Caco-2 (cell line): ENCODE measurements at places on chromosomes 7 and 10. TPM values are rescaled to one million over a fixed set of nuclear protein-coding genes. Genes with fewer than 3 reads are reported as not detected.

Gene GLI3
- total RNA-seq, result 1.00 and 1.1 TPM in 2 replicates

GRCh38 chr7:20514364-20514763 is 101.1 kb upstream of the ABCB5 start:
- no peak for DNase-seq
- no peaks in the 10 kb centered on the region for H3K4me1 ChIP-seq
- H3K27me3 ChIP-seq, result no peaks in the 10 kb centered on the region
- H3K36me3 ChIP-seq, result no peaks in the 10 kb centered on the region
- H3K4me3 ChIP-seq, result no peak overlapping the region

GRCh38 chr7:30733216-30733615 is 18.7 kb upstream of the INMT start:
- no peak overlapping the region for H3K27ac ChIP-seq
- DNase-seq, result no peak
- no peak overlapping the region for H3K4me3 ChIP-seq
- no peaks in the 10 kb centered on the region for H3K36me3 ChIP-seq
- no peaks in the 10 kb centered on the region for H3K27me3 ChIP-seq

- H3K4me1 ChIP-seq, result no peaks in the 10 kb centered on the region
- no peaks in the 10 kb centered on the region for H3K36me3 ChIP-seq
- no peaks in the 10 kb centered on the region for H3K27me3 ChIP-seq
Measured at GRCh38 chr7:57482-58255, 134.7 kb upstream of the FAM20C start.

GRCh38 chr10:85921789-85922188 is 444.8 kb downstream of the GRID1 start:
- no peak overlapping the region for H3K4me3 ChIP-seq
- no peaks in the 10 kb centered on the region for H3K36me3 ChIP-seq
- no peak overlapping the region for H3K27ac ChIP-seq

DNA sequence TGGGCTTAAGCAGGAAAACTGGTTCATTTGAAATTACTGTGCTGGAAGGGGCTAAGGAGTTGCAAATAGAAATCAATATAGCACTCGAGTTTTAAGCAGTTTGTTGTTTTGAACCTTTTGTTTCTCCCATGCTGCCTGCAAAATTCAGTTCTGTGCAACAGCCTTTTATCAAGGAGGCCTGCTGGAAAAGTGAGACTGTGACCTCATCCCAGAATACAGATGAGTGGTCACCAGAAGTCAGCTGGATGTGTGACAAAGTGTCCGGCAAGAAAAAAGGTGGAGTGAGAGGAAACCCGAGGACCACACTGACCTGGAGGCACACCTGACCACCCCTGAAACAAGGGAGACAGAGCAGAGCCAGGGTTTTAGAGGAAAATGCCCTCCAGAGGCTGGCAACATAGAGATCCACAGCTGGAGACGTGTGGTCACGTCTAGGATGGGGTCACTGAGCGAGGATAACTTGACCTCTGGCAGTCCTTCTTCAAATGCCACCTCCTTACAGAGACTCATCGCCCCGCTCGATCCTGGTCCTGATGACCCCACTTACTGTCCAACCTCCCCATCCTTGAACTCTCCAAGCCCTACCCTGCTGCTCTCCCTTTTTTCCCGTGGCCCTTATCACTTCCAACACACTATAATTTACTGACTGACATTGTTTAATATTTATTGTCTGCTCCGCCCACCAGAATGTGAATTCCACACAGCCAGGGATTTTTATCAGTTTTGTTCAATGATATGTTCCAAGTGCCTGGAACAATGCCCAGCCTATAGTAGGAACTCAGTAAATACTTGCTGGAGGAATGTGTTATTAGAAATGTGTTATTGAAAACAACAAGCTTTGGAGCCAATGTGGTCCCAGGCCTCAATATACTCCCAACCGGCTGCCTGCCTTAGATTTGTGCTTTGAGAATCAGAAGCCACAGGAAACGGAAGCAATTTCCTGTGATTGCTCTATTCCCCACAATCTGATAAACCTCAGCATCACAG is 243.8 kb downstream of the GLI3 start:
- no peak overlapping the region for H3K27ac ChIP-seq
- no peaks in the 10 kb centered on the region for H3K36me3 ChIP-seq
- no peak overlapping the region for H3K4me3 ChIP-seq
- no peak for DNase-seq
- H3K27me3 ChIP-seq, result no peaks in the 10 kb centered on the region
- no peaks in the 10 kb centered on the region for H3K4me1 ChIP-seq

GRCh38 chr10:110267276-110267675 is 37.4 kb downstream of the SMNDC1 start:
- peaks cover 15% of the 10 kb centered on the region; the same call in 1 of the 2 replicates for H3K4me1 ChIP-seq
- H3K27me3 ChIP-seq, result no peaks in the 10 kb centered on the region
- no peaks in the 10 kb centered on the region for H3K36me3 ChIP-seq
- no peak for DNase-seq
- no peak overlapping the region for H3K27ac ChIP-seq
